ENCODE measurements at places on chromosomes 11 and 22. TPM values are rescaled to one million over a fixed set of nuclear protein-coding genes. Genes with fewer than 3 reads are reported as not detected.
A peak's percentile ranks its signal among the peaks of the same experiment; 100 is the strongest.

DNA sequence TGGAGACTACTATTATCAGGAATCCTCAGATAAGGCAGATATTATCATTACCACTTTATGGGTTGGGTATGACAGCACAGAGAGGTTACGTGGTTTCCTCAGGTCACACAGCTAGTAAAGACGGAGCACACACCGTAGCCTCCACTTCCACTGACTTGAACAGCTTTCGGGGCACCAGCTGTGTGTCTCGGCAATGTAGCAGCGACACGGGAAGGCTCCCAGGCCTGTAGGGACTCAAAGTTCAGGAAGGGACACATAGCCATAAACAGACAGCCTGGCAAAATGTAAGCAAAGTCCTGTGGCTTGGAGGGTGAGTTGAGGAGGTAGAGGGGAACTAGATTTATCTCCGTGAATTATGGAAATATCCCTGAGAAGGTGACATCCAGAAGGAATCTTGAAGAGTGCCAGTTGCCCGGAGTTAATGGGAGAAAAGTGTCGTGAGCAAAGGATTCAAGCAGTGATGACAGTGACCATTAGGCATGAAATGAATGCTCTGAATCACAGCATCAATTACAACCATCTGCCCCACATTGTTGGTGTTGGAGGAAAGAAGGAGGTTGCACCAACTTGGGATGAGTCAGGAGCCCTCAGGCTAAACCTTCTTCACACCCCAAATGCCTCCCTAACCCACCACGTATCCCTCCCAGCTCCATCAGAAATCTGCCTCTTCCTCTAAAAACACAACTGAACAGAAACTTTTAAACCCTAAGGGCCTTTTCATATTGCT lies 106.7 kb upstream of the ASPHD2 start:
- no peak for DNase-seq

Gene OR9G1
- not detected for total RNA-seq

DNA sequence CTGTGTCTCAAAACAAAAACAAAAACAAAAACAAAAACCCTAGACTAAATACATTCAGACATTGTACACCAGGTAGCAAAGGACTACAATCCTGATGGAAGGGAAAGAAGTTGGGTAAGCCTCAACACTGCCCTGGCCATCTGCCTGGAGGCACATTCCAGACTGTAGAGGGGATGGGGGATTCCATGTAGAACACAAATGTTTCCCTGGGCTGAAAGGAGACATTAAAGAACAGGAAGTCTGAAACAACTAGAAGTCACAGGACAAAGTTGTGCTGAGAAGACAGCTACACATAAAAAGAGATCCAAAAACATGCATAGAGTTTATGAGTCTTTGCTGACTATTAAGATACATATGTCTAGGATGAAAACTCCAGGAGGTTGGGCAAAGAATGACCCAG lies 83.9 kb downstream of the RRAS2 start:
- no peak for DNase-seq

- DNase-seq: peak; percentile 39
These were observed 6.3 kb upstream of the NDUFV1 start for GRCh38 chr11:67600324-67601029.

Gene PNPLA3
- 7.8 TPM for total RNA-seq

Gene IGLL5
- total RNA-seq: 0.62 TPM

- DNase-seq: no peak
These were observed 5.0 kb downstream of the MAP6 start for GRCh38 chr11:75663808-75664207.

Gene HPX
- 2.8 TPM for total RNA-seq

- no peak for DNase-seq
These were observed 110.9 kb downstream of the KCNC1 start for GRCh38 chr11:17845431-17845881.

GRCh38 chr22:41479671-41480396 lies 10.9 kb downstream of the ACO2 start:
- no peak for DNase-seq

DNA sequence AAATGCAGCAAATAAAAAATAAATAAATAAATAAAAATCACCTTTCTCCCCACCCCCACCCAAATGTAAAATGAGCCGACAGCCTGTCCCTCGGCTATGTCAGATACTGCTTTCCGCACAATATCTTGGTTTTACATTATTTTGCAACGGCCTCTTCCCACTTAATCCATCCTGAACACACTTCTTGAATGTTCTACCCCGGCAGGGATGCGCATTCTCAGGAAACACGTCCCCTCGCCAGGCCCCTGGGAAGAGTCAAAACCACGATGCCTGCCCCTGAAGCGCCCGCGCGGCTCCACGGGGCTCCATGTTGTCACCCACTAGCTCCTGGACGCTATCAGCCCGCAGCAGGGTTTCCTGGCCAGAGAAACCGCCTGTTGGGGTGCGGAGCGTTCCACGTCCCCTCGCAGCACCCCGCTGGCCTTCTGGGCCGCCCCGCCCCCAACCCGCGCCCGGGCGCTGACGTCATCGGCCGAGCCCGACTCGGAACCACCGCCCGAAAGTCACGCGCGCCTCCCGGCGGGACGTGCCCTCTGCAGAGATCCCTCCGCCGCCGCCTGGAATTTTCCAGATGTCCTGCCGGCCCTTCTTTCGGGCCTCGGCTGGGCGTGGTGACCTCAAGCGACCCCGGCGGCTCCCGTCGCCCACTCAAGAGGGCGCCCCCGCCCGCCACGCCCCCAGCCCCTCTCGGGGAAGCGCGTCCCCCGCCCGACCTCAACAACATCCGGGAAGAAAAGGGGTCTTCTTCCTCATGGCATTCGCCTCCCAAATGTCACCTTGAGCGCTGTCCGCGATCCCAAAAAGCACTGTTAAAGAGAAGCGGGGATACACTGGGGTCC lies 585 bp upstream of the NEAT1 start:
- peak; percentile 100 for DNase-seq

DNA sequence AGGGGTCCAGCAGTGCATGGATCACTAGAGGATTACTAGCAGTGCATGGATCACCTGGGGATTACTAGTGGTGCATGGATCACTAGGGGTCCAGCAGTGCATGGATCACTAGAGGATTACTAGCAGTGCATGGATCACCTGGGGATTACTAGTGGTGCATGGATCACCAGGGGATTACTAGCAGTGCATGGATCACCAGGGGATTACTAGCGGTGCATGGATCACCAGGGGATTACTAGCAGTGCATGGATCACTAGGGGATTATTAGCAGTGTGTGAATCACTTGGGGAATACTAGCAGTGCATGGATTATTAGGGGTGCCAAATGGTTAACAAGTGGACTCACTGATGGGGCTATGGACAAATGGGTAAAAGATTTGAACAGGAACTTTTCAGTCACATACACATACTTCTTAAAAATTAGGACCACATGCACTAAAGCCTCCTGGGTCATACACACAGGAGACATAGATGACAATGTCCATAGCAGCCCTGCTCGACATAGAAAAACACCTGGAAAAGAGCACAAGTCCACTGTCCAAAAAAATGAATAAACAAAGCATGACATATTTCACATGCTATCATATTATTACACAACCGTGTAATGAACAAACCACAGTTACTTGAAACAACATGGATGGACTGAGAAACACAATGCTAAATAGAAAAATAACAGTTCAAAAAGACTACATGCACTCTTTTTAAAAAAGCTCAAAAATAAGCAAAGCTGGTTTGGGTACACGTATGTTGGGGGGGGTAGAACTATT lies 109.8 kb downstream of the CD44 start:
- DNase-seq: no peak

GRCh38 chr11:86624366-86624765 lies 48.0 kb downstream of the ME3 start:
- DNase-seq: no peak

Gene NPTXR
- 6.9 TPM for total RNA-seq

DNA sequence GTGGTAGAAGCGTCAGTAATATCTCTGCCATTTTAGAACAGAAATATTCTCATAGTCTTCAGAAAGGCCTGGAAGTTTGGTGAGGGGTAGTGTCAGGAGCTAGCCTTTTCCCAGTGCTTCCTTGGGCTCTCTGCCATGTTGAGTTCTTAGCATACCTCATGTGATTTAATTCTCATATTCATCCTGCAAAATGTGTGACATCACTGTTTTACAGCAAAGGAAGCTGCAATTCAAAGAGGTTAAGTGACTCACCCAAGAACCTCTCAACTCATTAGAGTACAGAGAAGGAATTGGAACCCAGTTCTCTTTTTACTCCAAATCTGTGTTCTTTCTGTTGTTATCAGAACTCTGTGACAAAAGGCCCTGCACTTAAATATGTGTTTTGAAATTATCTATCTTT lies 72.1 kb downstream of the RNF169 start:
- DNase-seq: no peak

GRCh38 chr11:11787305-11788062 lies 54.3 kb upstream of the USP47 start:
- DNase-seq: peak; percentile 90

GRCh38 chr11:284105-285020 lies 4.6 kb upstream of the PGGHG start:
- DNase-seq: peak; percentile 55

Gene C11orf16
- total RNA-seq: not detected

Gene RBMXL2
- total RNA-seq: 0.22 TPM

DNA sequence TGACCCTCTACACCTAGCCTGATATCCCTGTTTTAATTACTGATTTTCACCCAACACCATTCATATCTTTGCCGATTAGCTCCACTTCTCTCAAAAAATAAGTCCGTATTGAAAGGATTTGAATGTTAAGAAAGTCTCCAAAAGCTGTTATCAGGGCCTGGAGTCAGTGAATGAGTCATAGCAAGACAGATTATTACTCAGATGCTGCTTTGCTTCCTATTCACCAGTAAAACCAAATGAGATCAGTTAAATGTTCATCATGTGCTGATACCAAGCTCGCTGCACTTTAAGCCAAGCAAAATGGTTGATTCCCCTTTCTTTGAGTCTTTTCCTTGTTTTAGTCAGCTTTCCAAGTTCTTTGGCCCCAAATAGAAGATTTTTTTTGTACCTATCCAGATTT lies 228.4 kb downstream of the FAT3 start:
- DNase-seq: no peak

Gene PGA5
- not detected for total RNA-seq

Gene TMEM132A
- 34.2 TPM for total RNA-seq

Gene DENND6B
- 14.0 TPM for total RNA-seq

Gene ZNF280B
- 0.45 TPM for total RNA-seq

Gene TEX54
- not detected for total RNA-seq

Gene LRRC56
- total RNA-seq: 1.4 TPM

GRCh38 chr22:46612341-46612903 lies 7.8 kb upstream of the GRAMD4 start:
- no peak for DNase-seq

Measured in sciatic nerve (tissue), 2 donors.